Stomach (tissue), 19 donors: ENCODE measurements at places on chromosomes 7 and 10. TPM values are rescaled to one million over a fixed set of nuclear protein-coding genes. Genes with fewer than 3 reads are reported as not detected.

DNA sequence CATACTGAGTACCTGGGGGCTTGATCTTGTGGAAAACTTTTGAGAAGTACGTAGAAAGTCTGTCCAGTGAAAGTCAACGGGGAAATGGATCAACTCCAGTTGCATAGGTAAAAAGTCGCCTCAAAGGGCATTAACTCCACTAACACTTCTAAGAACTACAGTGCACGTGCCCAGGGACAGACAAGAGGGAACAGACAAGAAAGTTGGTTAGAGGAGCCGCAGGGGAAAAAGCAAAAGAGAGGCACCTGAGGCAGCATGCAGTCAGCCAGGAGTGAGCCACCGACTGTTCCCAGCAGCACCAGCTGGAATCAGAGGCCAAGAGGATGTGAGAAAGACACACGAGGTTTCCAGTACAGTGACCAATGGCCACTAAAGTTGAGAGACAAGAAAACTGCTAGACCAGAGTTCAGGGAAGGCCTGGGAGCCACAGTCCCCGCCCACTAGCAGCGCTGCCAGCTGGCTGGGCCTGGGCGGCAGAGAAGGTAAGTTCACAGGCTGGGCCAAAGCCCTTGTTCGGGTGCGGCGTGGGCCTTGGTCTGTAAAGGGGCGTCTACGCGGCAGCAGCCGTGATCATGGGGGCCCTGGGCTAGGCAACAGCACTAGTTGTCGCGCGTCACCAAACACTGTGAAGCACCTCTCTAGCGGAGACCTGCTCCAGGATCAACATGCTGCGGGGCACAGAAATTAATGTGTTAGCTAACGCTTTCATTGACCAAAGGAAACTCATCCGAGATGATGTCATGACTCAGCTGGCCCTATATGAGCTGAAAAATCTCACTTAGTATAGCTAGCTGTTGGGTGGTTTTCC is 14.0 kb downstream of the ITGB1 start:
- no peak for DNase-seq

- no peak for DNase-seq
These were observed 23.5 kb upstream of the CARD11 start for GRCh38 chr7:3067193-3067592.

GRCh38 chr7:1366801-1367405 is 92.4 kb downstream of the MICALL2 start:
- no peak for DNase-seq

DNA sequence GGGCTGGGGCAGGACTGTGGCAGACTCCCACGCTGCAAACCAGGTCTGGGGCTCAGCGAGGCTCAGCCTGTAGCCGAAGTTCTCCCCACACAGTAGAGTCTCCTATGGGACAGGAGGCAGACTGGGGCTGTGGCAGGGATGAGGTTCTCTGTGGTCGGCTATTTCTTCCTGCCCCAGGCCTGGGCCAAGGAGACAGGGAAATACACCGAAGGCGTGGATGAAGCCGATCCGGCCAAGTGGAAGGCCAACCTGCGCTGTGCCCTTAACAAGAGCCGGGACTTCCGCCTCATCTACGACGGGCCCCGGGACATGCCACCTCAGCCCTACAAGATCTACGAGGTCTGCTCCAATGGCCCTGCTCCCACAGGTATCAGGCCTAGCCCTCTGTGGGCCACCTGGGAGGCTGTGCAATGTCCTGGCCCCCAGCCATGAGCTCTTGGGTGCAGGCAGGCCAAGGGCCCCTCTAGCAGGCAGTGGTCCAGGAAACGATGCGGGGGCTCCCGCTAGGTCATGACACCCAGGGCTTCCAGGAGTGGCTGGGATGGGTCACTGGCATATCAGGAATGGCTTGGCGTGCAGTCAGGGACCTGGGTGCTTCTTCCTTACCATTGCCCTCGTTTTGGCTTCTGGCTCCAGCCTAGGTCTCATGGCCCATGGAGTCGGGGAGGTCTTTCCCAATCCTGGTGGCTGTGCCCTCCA is 8.1 kb downstream of the IRF5 start:
- no peak for DNase-seq

DNA sequence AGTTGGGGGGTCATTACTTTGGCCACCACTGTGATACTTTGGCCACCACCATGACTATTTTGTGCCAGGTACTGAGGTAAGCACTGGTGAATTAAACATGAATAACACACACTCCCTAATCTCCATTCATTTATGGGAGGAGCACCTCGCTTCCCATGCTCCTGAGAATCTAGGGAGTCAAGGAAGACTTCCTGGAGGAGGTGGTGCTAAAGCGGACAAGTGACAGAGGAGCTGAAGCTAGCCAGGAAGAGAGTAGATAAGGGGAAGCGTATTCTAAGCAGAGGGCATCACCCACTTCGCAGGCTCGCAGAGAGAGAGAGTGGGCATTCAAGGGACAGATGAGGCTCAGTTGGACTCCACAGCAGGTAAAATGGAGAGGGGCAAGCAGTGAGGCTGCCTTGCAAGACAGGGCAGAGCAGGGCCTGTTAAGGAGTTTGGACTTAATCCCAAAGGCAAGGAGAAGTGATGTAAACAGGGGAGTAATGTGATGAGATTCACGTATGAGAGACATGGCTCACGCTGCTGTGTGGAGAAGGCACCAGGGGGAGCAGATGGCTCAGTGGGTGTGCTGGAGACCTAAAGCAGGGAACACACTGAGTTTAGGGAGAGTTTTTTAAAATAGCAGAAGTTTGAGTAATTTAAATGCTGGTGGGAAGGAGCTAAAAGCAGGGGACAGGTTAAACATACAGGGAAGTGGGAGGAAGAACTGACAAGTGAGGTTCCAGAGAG is 21.3 kb upstream of the TMEM248 start:
- DNase-seq, result no peak

- DNase-seq, result peak; percentile 62
These were observed 3.7 kb downstream of the ANXA11 start for GRCh38 chr10:80201608-80202141.

DNA sequence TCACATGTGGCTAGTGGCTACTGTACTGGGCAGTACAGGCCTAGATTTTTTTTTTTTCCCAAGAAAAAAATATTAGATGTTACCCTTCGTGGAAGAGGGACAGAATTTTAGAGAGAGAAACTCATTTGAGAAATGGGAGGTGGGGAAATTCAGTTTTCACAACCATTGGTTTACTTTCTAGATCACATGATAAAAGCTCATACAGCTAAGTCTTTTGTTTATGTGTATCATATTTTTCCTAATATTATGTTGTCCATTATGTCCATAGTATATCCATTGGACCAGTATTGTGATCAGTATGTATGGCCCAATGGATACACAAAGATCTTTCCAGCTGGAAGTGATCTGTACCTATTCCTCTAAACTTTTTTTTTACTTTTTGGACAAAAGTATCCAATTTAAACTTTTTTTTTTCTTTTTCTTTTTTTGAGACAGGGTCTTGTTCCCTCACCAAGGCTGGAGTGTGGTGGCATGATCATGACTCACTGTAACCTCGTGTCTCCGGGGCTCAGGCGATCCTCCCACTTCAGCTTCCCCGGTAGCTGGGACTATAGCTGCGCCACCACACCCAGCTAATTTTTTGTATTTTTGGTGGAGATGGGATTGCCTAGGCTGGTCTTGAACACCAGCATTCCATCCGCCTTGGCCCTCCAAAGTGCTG is 4.1 kb downstream of the CALU start:
- no peak for DNase-seq

DNA sequence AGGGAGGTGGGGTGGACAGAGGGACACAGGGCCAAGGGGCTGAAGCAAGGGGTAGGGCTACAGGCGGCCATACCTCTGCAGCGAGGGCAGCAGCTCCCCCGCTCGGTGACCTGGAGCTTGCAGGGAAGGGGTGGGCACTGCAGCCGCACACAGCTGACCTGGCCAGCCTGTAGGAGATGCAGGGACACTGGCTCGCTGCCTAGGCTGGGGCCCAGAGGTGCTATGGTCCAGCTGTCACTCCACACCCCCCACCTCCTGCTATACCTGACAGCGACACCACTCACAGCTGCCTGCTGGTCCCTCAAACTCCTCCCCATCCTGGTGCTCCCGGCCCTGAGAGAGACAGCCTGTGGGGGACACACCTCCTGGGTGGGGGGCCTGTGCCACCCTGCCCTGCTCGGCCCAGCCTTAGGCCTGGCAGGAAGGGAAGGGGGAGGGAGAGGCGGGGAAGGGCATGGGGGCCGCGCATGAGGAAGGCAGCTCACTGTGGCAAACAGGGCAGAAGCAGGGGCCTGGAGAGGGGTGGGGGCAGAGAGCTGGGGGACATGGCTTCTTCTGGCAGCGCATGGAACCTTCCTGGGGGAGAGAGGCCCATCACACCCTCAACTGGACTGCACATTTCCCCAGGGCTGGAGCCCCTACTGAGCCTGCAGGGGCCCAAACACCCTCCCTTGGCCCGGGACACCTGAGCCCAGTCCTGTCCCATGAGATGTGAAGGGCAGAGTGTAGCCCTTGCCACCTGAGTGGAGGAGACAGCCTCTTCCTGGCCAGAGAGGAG is 23.9 kb downstream of the ATP6V1F start:
- peak; percentile 2 for DNase-seq

DNA sequence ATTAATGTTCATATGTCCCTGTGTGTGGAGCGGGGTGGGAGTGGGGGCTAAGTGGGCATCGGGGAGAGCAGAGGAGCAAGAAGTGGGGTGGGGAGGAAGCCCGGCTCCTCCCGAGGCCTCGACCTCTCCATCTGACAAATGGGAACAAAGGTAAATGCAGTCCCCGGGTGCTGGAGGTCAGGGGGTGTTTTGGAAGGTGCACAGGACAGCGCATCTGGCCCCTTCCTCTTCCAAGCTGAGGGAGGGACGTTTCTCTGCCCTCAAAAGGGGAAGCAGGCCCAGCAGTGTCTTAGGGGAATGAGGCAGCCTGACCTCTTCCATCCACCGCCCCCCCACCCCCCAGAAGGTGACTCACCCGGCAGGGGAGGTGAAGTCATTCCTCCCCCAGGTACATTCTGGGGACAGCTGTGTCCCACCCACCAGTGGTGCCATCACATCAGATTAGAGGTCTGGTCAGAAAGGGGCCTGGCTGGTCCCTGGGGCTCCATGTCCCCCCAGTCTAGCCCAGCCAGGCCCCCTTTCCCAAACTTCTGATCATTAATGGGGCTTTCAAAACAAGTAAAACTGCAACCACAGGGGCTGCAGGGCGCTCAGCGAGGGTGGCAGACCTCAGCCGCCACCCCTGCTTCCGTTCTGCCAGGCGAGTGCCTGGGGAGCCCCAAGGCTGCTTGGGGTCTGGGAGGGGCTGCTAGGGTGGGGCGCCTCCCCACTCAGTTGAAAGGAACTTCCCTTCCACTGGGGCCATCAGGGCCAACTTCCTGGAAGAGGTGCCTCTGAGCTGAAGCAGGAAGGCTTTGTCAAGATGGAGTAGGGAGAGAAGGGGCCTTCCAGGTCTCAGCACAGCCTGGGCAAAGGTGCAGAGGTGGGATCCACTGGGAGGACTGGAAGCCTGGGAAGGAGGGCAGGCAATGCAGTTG is 10.8 kb downstream of the LFNG start:
- no peak for DNase-seq

DNA sequence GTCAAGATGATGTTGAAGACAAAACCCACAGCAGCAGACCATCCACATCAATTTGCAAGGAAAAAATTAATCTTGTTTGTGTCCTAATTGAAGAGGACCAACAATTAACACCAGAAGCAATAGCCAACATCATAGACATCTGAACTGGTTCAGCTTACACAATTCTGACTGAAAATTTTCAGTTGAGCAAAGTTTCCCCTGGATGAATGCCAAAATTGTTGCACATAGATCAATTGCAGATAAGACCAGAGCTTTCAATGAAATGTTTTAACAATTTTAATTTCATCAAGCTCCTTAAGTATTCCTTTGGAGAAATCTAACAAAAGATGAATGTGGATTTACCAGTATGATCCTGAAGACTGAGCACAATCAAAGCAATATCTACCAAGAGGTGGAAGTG is 168.6 kb downstream of the CTNNA3 start:
- no peak for DNase-seq

- no peak for DNase-seq
These were observed 80.2 kb upstream of the NFE2L3 start for GRCh38 chr7:26071622-26072456.

DNA sequence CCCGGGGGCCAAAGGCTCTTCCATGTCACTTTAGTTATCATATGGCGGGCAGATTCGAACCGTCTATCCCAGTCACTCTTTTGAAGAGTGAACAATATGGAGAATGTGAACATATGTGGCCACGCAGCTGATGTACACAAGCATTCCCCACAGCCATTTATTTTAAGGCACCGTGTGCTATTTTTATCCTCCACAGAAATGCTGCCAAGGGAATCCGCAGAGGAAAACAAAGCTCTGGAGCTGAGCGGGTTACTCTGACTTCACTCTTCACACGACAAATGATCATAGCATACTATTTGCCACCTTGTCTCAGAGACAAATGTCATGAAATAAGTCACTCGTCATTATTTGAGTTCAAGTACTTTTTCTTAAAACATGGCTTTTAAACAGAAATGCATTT is 100.3 kb downstream of the CTBP2 start:
- DNase-seq, result no peak

GRCh38 chr7:107687656-107688055 is 27.0 kb downstream of the SLC26A4 start:
- no peak for DNase-seq

DNA sequence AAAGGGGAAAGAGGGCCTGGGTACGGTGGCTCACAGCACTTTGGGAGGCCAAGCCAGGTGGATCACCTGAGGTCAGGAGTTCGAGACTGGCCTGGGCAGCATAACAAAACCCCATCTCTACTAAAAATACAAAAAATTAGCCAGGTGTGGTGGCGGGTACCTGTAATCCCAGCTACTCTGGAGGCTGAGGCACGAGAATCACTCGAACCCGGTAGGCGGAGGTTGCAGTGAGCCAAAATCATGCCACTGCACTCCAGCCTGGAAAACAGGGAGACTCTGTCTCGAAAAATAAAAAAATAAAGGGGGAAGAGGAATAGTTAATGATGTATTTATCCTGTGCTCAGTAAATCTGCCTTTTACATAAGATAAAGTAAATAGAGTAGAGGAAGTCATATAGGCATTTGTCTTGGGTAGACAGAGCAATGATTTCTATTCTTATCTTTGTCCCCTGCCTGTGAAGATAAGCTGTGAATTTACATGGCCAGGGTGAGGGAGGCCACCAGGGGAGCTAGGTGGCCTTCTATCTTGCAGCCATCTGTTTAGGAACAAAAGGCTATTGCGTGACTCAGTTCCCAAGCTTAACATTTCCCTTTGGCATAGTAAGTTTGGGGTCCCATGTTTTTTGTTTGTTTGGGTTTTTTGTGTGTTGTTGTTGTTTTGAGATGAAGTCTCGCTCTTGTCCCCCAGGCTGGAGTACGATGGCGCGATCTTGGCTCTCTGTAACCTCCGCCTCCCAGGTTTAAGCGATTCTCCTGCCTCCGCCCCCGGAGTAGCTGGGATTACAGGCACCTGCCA is 73.2 kb upstream of the GTF2I start:
- DNase-seq, result no peak

CUZD1 gene
- not detected for total RNA-seq

FAS gene
- total RNA-seq, result 58.8 TPM

FAM241B gene
- total RNA-seq, result not detected

EGR2 gene
- total RNA-seq, result 0.73 TPM

PDK4 gene
- 83.5 TPM for total RNA-seq

NKX6-2 gene
- not detected for total RNA-seq

SUN3 gene
- total RNA-seq, result not detected

CALCR gene
- total RNA-seq, result not detected
